ENCODE measurements at places on chromosomes 5 and 9.

- DNase-seq, result no peak
Observed at GRCh38 chr5:174292348-174292747, 246.8 kb downstream of the NSG2 start.

GRCh38 chr5:88144219-88145001 lies 124.2 kb downstream of the TMEM161B start:
- no peak for DNase-seq

GRCh38 chr5:180380856-180381255 lies 27.7 kb upstream of the GFPT2 start:
- DNase-seq, result no peak

- DNase-seq, result no peak
Observed at GRCh38 chr5:51684794-51685355, 301.6 kb downstream of the ISL1 start.

GRCh38 chr9:114243240-114243639 lies 79.7 kb upstream of the ORM1 start:
- DNase-seq, result no peak

DNA sequence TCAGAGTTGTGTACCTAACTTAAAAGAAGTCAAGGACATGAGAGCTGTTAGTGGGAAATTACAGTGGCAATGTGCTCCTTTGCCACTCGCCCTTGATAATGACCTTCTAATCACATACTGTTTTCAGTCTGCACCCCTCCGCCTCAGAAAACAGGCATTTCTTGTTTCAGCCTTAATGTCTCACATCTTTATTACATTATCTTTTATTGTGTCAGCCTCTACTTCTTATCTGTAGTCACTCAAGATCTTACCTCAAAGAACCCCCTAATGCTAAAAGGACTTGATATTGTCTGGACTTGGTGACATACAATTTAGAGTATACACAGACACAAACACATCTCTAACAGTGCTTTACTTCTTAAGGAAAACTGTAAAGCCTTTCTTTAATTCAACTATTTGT lies 97.9 kb downstream of the PLCXD3 start:
- DNase-seq, result no peak

DNA sequence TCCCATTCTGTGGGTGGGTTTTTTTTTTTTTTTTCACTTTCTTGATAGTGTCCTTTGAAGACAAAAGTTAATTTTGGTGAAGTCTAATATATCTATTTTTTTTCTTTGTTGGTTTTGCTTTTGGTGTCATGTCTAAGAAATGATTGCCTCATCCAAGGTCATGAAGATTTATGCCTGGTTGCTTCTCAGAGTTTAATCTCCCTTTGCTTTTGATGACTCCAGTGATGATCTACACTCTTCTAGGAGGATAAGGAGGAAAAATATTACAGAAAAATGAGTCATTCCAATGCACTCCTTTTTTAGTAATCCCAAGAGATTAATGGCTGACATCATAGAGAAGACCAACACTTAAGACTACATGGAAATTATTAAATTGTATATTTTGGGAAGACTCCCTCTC lies 79.7 kb upstream of the ICE1 start:
- DNase-seq, result no peak

- no peak for DNase-seq
Observed at GRCh38 chr5:57320582-57320981, 146.7 kb downstream of the GPBP1 start.

- DNase-seq, result peak; percentile 40
Observed at GRCh38 chr9:93119953-93120845, 13.9 kb downstream of the NINJ1 start.

DNA sequence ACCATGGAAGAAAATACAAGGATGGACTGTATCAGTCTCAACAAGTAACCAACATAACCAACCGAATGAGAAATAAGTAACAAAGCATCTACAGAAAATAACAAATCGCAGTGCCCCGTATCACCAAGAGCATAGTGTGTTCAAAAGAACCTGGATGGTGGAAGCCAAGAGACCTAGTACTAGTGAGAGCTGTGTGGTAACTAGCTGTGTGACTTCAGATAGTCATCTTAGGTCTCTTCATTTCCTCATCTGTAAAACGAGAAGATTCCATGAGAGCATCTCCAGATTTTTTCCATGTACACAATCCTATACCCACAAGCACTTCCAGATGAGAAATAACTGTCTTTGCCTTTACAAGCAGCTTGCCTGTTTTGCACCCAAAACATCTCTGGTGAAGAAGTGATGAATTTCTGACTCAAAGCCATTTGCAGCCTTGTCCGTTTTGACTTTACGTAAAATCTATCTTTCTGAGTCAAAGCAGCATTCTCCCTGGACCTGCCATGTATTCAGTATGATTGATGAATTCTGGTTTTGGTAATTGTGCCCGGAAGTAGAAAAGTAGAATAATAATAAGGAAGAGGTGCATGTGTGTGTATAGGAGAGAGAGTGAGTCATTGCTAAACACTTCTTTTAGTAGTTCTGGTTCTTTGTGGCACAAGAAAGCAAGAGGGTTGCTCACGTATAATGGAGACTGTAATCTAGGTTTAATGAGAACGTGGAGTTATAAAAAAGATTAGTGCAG lies 41.0 kb downstream of the AOPEP start:
- no peak for DNase-seq

- no peak for DNase-seq
Observed at GRCh38 chr9:100064872-100065581, 33.8 kb downstream of the ERP44 start.

DNA sequence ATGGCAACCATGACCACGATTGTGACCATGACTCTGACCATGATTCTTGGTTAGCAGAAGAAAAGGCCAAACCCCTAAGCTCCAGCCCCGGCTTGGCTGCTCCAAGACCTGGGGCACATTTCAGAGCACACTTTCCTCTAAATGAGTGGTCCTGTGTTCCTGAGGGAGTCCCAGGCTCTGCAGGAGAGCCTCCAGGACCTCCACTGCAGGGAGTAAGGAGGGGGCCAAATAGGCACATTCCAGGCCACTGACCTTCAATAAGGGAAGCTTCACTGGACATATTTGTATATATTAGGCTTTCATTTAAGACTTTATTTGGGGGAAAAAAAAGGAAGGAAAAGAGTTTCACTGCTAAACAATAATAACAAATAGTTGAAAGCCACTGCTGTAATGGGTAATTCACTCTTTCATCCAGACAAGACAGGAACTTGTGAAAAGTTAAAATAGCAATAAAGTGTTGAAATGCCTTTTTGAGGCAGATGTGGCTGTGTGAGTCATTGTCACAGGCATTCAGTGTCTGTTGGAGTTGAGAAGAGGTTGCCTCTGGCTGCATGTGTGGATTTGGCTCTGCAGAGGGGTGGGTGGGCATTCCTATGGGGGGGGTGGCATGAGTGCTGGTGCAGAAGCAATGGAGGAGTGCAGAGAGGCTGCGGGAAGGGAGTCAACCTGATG lies 63.9 kb upstream of the TGFBR1 start:
- peak; percentile 16 for DNase-seq

DNA sequence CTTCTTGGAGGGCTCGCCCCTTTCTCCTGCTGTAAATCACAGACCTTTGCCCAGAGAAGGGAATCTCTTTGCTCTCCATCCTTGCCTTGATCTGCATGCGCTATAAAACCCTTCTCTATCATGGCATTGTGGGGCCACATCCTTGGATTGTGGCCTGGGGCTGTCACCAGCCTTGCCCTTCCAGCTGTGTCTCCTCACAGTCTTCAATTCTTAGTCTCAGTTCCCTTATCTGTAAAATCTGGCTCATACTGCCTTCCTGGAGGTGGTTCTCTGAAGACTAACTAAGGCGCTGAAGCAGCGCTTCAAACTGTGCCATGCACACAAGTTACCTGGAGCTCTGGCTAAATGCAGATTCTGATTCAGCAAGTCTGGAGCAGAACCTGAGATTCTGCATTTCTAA lies 53.4 kb upstream of the RARS1 start:
- no peak for DNase-seq

GRCh38 chr9:129319938-129320481 lies 141.9 kb upstream of the IER5L start:
- no peak for DNase-seq

DNA sequence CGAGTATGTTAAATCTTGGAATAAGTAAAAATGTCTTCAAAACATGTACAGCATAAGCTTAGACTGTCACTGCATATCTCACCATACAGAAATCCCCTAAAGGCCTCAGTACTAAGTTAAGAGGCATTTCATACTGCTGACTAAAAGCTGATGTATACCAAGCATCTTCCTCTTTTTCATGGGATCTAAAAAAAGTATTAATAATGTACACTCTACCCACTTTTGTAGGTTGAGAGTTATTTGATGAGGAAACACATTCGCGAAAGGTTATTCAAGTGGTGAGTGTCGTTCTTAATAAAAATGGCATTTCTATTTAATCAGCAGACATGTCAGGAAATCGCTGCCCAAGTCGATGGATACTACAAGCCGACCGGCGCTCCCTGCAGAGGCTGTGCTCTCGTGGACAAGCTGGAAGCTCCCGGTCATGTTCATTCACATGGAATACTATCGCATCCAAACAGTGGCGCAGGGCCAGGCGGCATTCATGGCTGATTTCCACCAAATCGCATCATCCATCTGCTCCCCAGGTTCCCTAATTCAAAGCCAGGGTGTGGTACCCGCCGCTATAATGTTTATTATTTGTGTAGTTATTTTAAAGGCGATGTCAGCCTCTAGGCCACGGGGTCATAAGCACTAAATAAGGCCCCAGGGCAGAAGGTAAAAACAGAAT lies 724 bp downstream of the SGTB start:
- peak; percentile 22 for DNase-seq

GRCh38 chr5:53180991-53181390 lies 71.4 kb upstream of the MOCS2 start:
- no peak for DNase-seq

- DNase-seq, result no peak
Observed at GRCh38 chr9:23850690-23851629, 24.9 kb upstream of the ELAVL2 start.

Data from CD4-positive, alpha-beta T cell treated with Interleukin-2 at 100 ng/mL for 4 hours (primary cell).